ENCODE measurements at places on chromosomes 6 and 20.

GRCh38 chr6:70131528-70131927 lies 171.4 kb downstream of the COL9A1 start:
- DNase-seq, result no peak

DNA sequence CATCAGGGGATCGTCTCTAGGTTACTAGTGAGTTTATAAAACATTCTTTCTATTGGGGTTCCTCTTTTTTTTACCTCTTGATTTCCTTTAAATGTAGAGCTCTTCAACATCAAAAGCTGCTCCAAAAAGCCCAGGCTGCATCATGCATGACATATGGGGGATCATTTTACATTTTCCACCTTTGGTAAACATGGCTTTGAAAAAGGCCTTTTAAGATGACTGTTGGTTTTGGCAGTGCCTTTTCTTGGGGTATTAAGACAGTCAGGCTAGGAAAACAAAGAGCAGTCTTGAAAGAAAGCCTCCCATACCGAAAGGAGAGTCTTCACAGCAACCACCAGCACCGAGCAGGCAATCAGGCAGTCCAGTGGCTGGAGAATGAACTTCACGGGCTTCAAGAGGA lies 73.2 kb downstream of the NPEPL1 start:
- DNase-seq, result no peak

DNA sequence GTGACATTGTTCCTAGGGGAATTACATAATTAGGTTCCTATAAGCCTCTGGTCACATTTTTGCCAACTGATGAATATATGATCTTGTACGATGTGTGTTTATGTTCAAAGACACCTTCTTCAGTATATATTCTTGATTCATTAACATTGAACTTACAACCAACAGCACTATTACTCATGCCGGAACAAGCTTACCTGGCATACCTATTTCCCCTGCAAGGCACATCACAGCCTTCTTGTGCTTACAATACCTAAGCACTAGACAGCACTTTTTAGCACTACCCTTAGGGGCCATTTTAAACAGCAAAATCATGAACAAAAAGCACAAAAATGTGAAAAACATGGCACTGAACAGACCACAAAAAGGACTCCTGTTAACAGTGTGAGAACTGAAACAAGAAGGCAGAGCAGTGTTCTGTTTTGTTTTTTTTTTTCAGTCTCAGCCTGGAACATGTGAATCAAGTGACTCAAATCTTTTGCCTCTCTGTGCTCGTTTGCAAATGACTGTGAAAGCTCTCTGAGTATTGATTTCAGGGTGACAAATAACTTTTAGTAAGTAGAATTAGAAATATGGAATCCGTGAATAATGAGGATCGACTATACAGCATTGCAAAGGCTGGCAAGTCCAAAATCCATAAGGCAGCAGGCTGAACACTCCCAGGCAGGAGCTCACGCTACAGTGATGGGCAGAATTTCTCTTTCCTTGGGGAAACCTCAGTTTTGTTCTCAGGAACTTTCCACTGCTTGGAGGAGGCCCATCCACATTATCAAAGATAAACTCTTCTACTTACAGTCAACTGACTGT lies 102.3 kb upstream of the TSHZ2 start:
- DNase-seq, result no peak

DNA sequence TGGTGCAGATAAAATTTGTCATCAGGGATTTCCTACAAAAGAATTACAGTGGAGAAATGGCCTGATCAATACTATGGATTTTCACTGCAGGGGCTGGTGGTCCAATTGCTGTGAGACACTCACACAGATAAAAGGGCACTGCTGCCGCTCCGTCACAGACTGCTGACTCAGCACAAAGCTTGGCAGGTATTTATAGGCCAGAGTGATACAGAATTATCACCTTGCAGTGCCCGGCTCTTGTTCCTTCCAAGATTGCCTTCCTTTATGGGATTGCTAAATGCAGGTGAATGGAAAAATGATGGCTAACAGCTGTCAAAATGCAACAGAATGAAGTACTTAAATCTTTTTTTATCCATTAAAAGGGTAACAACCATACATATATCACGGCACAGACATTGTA lies 247.8 kb upstream of the ZFP64 start:
- DNase-seq, result no peak

GRCh38 chr20:4999788-5000187 lies 1.5 kb downstream of the SLC23A2 start:
- no peak for DNase-seq

- peak; percentile 28 for DNase-seq
Measured at GRCh38 chr6:7137335-7138045, 29.7 kb downstream of the RREB1 start.

DNA sequence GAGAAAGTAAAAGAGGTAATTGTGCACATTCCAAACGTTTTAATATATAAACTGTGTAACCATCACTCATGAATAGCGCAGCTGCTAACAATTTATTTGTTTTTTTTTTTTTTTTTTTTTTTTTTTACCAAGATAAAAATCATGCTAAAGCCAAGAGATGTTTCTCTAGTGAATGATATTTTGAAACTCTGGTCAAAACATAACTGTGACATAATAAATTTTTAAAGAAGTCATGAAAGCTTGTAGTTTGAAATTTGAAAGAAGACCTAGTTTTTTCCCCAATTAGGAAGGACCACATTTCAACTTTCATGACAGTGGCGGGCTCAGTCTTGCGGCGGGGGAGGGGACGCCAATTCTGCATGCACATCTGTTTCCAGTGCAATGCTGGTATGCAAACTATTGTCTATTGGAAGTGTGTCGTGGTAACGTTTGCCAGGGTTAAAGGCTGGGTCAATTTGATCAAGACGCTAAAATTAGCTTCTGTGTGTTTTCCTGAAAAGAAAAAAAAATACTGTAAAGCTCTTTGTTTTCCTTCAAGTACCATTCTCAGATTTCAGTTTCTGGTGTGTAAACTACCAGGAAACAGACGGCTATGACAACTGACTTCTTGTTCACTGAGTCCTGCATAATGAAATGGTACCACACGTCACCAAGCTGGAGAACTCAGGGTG lies 211.9 kb downstream of the FOXC1 start:
- no peak for DNase-seq

DNA sequence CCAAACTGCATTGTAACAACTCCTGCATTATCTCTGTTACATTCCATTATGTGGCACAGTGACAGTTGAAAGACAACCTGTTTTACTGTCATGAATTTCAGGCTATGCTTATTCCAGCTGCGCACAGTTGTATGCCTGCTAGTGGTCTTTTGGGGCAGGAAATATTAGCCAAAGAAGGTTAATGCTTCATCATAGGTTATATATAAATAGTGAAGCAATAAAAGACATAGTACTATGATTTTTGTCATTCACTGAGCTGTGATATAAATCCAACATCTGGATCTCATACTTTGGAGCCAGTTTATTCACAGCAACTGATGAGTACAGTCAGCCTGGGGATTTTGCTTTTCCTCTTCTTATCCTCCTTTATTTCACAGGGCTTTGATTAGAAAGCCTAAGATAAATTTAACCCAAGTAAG lies 55.6 kb downstream of the FILIP1 start:
- DNase-seq, result no peak

DNA sequence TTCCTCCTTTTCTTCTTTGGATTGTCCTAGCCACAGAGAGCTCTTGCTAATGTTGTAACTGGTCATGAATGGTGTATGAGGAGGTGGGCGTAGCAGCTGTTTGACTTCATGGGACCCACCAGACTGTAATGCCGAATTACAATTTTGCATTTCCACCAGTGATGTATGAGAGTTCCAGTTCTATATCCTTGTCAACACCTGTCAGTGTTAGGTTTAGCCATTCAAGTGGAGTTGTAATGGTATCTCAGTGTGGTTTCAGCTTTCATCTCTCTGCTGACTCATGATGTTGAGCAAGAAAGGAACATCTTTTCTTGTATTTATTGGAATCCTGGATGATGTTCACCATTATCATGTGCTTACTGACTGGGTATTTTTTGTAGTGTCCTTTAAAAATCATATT lies 5.1 kb downstream of the IGF2R start:
- DNase-seq, result no peak

DNA sequence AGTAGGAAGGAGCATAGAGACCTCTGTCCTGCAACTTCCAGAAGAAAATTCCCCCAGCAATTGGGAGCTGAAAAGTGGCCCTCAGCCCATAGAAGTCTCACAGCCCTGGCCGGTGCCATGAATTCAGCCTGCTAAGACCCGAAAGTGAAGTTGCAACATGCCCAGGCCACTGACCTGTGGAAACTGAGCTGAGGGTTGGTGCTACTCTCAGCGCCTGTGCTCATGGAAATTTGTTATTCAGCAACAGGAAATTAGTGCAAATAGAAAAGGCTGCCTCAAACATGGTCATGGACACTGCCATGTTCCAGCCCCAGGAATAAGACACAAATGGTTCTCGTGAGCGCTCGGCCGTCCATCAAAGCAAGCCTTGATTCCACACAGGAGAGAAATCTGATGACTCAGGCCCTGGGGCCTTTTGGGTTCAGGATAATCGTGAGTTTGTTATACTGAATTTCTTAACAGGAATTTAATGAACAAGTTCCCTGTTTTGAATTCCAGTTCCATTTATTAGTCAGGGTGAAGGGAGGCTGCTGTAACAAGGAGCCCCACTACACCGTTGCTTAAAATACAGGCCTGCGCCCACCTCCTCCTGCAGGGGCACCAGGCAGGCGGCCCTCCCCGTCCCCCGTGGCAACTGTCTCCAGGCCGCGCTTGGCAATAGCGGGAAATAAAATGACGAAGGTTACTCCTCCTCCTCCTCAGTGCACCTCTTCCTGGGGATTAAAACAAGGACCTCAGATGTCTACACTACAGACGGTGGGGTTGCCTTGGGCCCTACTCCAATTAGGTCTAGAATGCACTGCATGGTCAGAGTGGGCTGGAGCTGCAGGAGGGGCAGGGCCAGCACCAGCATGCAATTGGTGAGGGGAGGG lies 152.9 kb downstream of the ERMARD start:
- no peak for DNase-seq

GRCh38 chr6:167129159-167129558 lies 6.3 kb downstream of the CCR6 start:
- DNase-seq, result no peak

DNA sequence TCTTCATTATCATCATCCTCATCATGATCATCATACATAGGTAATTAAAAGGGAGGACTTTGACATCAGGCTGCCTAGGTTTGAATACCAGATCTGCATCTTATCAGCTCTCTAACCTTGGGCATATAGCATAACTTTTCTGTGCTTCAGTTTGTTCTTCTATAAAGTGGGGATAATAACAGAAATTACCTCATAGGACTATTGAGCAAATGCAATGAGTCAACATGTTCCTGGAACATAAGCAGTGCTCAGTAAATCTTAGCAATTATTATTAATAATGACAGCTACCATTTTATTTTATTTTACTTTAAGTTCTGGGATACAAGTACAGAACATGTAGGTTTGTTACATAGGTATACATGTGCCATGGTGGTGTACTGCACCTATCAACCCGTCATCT lies 7.2 kb downstream of the C20orf202 start:
- no peak for DNase-seq

DNA sequence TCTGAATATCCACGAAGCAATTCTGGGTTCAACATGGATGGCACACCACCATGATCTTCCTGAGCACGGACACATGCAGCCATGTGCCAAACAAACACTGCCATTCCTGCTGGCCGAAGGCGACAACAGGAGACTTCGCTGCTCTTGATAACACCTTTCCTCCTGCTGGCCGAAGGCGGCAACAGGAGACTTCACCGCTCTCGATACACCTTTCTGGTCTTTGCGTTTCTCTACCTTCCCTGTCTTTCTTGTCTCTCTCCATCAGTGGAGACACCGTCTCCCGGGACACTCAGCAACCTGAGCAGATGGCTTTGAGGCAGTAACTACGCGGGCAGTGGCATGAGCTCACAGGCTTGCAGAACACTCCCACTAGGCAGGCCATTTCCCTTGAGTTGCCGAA lies 54.9 kb upstream of the MPC1 start:
- no peak for DNase-seq

- no peak for DNase-seq
Measured at GRCh38 chr6:105058316-105058715, 101.4 kb downstream of the LIN28B start.

DNA sequence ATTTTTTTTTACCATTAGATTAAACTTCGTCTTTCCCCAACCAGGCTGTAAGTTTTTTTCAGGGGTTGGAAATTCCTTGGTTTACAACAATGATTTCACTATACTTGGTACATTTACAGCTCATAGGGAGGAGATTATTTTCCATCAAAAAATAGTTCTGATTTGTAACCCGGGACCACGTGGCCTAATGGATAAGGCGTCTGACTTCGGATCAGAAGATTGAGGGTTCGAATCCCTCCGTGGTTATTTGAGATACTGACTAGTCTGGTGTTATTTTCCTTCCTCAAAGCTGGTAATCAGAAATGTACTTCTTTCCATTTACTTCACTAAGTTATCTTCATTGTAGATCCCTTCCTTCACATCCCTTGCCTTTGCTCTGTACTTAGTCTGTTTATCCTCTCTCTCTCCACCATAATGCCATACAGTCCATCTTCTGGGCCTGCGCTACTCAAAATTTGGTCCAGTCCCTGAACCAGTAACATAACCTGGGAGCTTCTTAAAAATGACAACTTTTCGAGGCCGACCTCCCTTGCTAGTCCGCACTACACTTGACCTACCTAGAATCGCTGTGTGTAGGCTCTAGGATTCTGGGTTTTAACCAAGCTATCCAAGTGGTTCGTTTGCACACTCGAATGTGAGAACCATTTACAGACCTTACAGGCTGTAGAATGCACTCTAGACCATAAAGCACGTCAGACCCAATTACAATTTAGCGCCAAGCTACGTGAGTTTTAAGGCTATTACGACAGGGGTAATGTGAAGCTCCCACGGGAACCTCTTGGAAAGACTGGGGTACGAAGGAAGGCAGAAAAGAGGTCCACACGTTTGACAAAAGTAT lies 42.1 kb upstream of the BTN3A2 start:
- no peak for DNase-seq
